Activated naive CD8-positive, alpha-beta T cell treated with anti-CD3 and anti-CD28 coated beads for 36 hours (primary cell): ENCODE measurements at places on chromosomes 1 and 21. TPM values are rescaled to one million over a fixed set of nuclear protein-coding genes. Genes with fewer than 3 reads are reported as not detected.

- no peaks in the 10 kb centered on the region for H3K27me3 ChIP-seq
- no peak overlapping the region for H3K4me3 ChIP-seq
- H3K4me1 ChIP-seq, result no peaks in the 10 kb centered on the region
- no peak for DNase-seq
Measured at GRCh38 chr21:19244502-19245187, 841.1 kb upstream of the TMPRSS15 start.

- no peak overlapping the region for H3K27ac ChIP-seq
- H3K27me3 ChIP-seq, result peaks cover 8% of the 10 kb centered on the region
- H3K4me1 ChIP-seq, result no peaks in the 10 kb centered on the region
- H3K4me3 ChIP-seq, result no peak overlapping the region
Measured at GRCh38 chr1:30319765-30320580, 403.4 kb downstream of the MATN1 start.

- no peak overlapping the region for H3K4me3 ChIP-seq
Measured at GRCh38 chr1:4488018-4488417, 166.4 kb upstream of the AJAP1 start.

Gene NEK2
- 24.2 TPM for total RNA-seq

Gene LIPI
- total RNA-seq, result not detected

DNA sequence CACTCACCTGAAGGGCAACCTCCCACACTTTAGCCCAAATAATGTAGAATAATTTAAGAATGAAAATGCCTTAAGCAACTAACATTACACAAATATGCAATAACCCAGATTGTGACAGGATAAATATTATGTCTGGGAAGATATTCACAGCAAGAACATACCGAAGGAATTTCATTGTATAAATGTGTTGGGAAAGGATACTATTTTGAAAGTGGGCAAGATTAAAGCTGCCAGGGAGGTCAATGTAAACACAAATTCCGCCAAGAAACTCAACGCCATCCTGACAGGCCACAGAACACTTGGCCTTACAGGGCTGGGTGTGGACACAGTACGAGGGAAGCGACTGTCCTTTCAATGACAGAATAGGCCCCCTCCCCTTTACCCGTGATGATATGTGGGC is 173.3 kb downstream of the RUNX1 start:
- H3K4me1 ChIP-seq, result peaks cover 19% of the 10 kb centered on the region
- no peak overlapping the region for H3K27ac ChIP-seq
- no peak overlapping the region for H3K4me3 ChIP-seq
- H3K27me3 ChIP-seq, result no peaks in the 10 kb centered on the region

DNA sequence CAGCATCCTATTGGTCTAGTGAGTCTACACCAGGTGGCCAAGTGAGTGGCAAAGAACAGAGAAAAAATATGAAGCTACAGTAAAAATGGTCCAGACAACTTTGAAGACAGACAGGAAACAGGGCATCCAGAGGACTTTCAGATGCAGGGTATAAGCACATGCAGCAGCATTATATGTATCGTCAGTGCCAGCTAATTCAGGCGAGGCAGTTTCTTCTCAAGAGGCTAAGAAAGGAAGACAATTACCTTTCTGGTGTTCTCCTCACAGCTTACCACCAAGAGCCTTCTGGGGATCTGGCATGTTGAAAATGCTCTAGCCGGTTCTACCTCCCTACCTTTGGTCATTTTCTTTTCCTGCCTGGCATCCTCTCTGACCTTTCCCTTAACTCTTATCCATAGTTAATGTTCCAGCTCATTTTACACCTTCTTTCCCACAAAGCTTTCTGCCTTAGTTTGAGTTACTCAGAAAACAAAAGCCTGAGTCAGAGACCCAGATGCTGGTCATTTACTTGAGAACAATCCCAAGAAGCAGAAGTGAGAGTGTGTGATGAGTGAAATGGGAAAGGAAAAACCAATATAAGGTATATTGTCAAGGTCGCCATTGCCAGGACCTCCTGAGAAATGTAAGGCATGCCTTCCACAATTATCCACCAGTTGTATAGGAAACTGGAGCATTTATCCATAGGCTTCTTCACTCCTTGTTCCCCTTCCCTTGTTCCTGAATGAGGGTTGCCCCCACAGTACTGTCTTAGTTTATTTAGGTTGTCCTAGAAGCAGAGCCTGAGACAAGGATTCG is 444.1 kb downstream of the PLPP3 start:
- H3K27ac ChIP-seq, result no peak overlapping the region
- H3K4me3 ChIP-seq, result no peak overlapping the region
- DNase-seq, result no peak
- no peaks in the 10 kb centered on the region for H3K27me3 ChIP-seq
- H3K4me1 ChIP-seq, result peaks cover 3% of the 10 kb centered on the region
- no peaks in the 10 kb centered on the region for H3K36me3 ChIP-seq

DNA sequence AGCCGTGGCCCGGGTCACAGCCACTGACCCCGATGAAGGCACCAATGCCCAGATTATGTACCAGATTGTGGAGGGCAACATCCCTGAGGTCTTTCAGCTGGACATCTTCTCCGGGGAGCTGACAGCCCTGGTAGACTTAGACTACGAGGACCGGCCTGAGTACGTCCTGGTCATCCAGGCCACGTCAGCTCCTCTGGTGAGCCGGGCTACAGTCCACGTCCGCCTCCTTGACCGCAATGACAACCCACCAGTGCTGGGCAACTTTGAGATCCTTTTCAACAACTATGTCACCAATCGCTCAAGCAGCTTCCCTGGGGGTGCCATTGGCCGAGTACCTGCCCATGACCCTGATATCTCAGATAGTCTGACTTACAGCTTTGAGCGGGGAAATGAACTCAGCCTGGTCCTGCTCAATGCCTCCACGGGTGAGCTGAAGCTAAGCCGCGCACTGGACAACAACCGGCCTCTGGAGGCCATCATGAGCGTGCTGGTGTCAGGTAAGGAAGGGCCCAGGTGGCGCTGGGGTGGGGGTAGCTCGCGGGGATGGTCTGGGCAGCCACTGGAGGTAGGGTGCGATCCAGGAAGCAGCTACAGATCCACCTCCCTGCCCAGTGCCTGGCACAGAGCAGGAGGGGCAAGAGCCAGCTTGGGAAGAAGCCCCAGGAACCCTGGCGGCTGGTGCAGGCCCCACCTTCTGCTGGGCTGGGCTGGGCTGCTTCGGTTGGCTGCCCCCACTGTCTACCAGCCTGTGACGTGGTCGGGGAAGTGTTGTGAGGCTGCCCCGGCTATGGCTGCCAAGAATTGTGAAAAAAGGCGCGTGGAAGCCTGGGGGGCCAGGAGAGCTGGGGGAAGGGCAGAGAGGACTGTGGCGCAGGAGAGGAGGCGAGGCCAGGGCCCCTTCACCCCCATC is 3.8 kb downstream of the CELSR2 start:
- H3K27ac ChIP-seq, result no peak overlapping the region
- no peak for DNase-seq
- H3K4me3 ChIP-seq, result no peak overlapping the region
- H3K4me1 ChIP-seq, result peaks cover 8% of the 10 kb centered on the region

GRCh38 chr1:3712573-3713535 is 39.4 kb upstream of the CCDC27 start:
- peaks cover 11% of the 10 kb centered on the region for H3K27me3 ChIP-seq
- DNase-seq, result no peak
- no peak overlapping the region for H3K4me3 ChIP-seq
- H3K4me1 ChIP-seq, result no peaks in the 10 kb centered on the region
- no peak overlapping the region for H3K27ac ChIP-seq
- H3K36me3 ChIP-seq, result no peaks in the 10 kb centered on the region

GRCh38 chr1:201507360-201507675 is 395 bp upstream of the CSRP1 start:
- H3K4me3 ChIP-seq, result peak overlapping the region; percentile 87
- H3K27ac ChIP-seq, result peak overlapping the region; percentile 89
- H3K4me1 ChIP-seq, result peaks cover 26% of the 10 kb centered on the region
- no peaks in the 10 kb centered on the region for H3K27me3 ChIP-seq
- H3K36me3 ChIP-seq, result peaks cover 5% of the 10 kb centered on the region
- no peak for DNase-seq

DNA sequence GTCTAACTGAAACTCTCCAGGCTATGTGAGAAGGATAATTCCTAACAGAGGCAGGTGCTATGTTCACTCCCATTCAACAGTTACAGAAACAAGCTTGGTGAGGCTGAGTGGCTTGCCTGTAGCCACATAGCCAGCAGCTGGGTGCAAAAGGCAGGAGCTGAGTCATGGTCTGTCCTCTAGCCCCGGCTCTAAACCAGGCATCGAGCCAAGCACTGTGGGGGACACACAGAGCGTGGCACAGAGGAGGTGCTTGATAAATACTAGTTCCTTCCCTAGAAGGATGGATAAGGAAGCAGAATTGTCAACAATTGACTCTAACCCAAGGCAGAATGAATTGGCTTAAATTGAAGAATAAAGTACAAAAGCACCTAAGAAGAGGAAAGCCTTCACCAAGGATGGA is 10.4 kb upstream of the KCNA2 start:
- no peaks in the 10 kb centered on the region for H3K36me3 ChIP-seq
- no peak overlapping the region for H3K27ac ChIP-seq
- no peak for DNase-seq
- H3K4me3 ChIP-seq, result no peak overlapping the region

Gene OR10K1
- not detected for total RNA-seq

Gene AMY1C
- not detected for total RNA-seq

Gene TBX15
- not detected for total RNA-seq

DNA sequence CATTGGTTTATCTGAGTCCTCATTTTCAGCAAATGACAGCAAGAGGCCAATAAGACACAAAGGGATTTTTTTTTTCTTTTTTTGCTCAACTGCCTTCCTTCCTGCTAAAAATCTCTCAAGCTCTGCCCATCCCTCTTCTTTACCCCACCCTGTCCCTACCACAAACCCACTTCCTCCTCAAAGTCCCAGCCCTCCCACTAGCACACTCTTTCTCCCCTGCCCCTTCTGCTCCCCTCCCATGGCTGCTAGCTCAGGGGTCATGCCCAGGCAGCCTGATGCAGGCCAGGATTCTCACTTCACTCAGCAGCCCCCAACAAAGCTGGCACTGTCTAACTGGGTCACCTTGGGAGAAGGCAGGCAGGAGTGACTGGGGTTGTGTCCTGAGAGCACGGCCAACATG is 28.8 kb upstream of the PPP2R5A start:
- no peaks in the 10 kb centered on the region for H3K27me3 ChIP-seq
- H3K4me1 ChIP-seq, result peaks cover 35% of the 10 kb centered on the region
- no peak for DNase-seq
- H3K4me3 ChIP-seq, result no peak overlapping the region

Gene PADI4
- 3.7 TPM for total RNA-seq

GRCh38 chr1:241275981-241276380 is 81.0 kb downstream of the RGS7 start:
- H3K4me1 ChIP-seq, result no peaks in the 10 kb centered on the region
- no peaks in the 10 kb centered on the region for H3K27me3 ChIP-seq
- H3K4me3 ChIP-seq, result no peak overlapping the region
- peaks cover 2% of the 10 kb centered on the region for H3K36me3 ChIP-seq

GRCh38 chr1:54623216-54624007 is at the start of gene FAM151A:
Gene FAM151A (minus strand): TSS chr1:54623525. CDS start chr1:54623395, 130 bp downstream.
- no peak for DNase-seq
- no peaks in the 10 kb centered on the region for H3K4me1 ChIP-seq
- no peaks in the 10 kb centered on the region for H3K27me3 ChIP-seq
- H3K27ac ChIP-seq, result no peak within 1 kb of the TSS
- no peaks in the 10 kb centered on the region for H3K36me3 ChIP-seq
